Retinal pigment epithelial cell (primary cell): ENCODE measurements at places on chromosomes 7 and 10.

DNA sequence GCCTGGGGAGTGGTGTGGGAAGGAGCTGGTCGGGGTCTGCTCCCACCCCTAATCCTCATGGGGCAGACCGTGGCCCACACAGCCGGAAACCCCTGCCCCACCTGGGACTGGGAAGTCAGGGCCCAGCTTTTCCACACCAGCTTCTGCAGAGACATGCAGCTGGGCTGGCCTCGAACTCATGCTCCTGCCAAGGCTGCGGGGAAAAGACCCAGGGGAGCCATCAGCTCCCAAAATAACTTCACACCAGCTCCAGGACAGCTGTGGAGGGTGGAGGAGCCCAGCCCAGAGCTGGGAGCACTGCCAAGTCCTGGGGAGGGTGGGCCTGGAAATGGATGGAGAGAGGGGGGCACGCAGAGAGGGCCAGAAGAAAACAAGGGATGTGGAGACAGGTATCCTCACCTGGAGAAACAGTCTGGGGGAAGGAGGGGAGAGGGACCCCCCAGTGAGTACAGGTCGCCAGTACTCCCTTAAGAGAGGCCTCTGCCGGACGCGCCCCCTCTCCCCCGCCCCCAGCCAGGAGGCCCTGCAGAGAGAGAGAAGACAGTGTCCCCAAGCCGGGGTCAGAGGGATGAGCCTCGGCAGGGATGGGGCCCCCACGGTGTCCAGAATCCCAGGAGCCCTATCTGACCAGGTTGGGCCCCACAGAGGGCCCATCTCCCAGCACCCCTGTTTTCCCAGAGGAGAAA is 11.5 kb upstream of the GRIFIN start:
- DNase-seq, result no peak

DNA sequence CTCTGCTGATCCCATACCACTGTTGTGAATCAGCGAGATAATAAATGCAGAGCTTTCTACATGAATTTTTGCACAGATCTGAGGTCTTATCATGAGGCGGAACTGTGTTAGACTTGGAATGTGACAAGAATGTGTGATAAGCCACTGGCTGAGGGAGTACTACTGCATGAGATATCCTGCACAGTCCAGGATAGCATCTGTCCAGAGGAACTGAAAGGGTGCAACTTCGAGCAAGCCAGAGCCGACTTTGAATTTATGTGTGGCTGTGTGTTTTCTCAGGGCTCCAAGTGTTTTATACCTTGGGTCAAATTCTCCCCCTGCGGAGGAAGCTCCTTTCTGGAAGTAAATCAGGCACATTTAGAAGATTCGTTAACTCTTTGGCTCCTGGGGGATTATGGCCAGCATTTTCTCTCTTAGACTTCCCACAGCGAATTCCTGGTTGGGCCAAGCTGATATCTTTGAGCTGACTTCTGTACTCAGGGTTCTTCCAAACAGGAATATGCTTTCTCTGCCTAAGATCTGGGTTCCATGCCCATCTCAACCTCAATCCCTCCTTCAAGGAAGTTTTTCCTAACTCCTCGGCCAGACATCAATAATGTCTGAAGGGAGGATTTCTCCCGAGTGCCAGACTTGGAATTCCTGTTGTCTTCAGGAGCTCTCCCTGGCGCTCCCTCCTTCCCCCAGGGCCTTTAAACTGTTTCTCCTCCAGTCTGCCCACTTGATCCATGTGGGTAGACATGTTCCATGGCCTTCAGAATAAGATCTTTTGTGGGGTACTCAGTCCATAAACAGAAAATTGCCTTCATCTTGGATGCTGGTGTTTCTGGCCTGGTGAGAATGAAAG is 2.5 kb upstream of the MEST start:
- DNase-seq, result peak; percentile 78

- DNase-seq, result no peak
Observed at GRCh38 chr10:64039198-64039597, 518.0 kb downstream of the REEP3 start.

GRCh38 chr10:21943633-21944265 is 59.8 kb downstream of the DNAJC1 start:
- no peak for DNase-seq

DNA sequence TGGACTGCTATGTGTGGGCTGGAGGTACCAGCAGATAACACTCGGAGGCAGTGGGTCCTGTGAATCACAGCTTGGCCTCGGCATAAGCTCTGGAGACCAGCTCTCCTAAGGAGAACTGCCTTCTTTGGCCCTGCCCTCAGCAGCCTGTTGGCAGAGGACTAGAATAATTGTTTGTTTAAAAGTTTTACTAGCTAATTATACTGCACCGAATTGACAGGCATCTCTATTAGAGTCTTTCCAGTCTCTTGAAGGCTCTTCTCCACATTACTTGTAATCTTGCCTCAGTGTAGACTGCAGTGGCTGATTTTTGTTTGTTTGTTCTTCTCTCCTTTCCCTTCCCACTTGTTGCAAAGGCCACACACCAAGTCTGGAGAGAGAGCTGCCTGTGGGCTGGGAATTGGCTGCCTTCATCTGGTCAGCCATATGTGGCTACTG is 183.2 kb downstream of the AUTS2 start:
- DNase-seq, result no peak

DNA sequence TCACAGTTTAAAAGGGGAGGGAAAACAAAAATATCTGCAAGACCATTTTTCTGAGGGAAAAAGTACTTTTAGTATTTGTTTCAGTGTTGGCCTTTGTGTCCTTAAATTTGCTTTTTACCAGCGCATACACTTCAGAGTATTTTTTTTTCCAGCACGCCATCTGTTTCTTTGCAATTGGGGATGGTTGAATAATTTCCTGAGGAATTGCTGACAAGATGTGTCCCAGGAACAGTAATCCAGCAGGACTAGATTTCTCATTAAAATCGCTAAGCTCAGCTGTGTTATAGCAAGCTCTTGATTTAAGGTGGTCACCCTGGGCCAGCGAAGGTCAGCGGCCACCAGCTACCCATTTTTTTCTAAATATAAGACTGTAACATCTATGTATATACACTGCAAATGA is 156.9 kb upstream of the RHOBTB1 start:
- no peak for DNase-seq

DNA sequence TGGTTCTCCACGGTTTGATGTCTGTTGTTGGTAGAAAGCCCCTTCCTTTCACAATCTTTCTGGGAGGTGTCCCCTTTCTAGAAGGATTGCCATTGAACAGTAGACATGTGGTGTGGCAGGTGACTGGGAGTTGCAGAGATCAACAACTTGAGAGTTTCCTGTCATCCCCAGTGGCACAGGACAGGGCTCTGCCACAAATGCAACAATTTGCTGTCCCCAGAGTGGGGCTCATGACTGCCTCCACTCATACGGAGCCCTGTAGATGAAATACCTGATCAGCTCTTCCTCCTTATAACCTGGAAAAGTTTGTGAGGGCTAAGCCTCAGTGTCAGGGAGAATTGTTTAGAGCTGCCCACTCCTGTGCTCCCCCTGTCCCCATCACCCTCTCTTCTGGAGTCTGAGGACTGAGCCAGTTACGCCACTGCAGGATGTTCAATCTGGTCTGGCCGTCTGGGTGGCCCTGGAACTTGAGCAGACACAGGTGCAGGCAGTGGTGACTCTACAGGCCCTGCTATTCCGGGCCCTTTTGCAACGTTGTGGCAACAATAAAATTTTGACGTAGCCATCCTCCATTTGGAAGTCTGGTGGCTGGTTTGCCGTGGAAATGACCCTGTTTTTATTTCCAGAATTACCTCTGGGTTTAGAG is 6.5 kb downstream of the DBNL start:
- no peak for DNase-seq

- DNase-seq, result no peak
Observed at GRCh38 chr7:149837564-149838223, 481 bp upstream of the ZNF862 start.

GRCh38 chr10:118568327-118568848 is 27.1 kb downstream of the PRLHR start:
- DNase-seq, result peak; percentile 3

- DNase-seq, result no peak
Observed at GRCh38 chr7:26182706-26183105, 17.8 kb downstream of the HNRNPA2B1 start.

DNA sequence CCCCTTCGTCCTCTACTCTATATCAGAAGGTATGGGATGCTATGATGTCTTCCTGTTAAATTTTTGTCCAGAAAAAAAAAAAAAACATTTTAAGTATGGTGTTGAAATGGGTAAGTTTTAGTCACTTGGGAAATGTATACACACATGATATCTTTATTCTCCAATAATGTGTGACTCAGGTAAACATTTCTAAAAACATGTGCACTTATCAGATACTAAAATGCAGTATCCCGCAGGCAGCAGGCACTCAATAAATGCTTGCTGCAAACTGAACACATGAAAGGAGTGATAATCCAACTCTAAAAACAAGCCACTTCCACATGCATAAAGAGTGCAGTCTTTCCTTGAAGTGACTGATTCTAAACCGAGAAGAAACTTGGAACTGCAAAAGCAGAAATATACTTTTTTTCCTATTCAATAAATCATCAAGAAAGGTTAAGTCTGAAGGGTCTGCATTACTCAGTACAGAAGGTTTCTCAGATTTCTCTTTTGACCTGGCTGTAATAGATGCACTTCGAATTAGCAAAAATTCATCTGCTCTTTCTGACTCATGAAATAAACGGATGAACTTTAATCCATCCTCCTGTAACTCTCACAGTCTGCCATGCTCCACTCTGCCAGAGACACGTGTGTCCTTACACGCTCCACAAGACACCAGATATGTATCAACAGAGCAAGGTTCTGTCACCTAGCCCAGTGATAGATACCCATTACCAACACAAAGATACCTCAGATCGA is 84.0 kb downstream of the HIPK2 start:
- DNase-seq, result no peak

DNA sequence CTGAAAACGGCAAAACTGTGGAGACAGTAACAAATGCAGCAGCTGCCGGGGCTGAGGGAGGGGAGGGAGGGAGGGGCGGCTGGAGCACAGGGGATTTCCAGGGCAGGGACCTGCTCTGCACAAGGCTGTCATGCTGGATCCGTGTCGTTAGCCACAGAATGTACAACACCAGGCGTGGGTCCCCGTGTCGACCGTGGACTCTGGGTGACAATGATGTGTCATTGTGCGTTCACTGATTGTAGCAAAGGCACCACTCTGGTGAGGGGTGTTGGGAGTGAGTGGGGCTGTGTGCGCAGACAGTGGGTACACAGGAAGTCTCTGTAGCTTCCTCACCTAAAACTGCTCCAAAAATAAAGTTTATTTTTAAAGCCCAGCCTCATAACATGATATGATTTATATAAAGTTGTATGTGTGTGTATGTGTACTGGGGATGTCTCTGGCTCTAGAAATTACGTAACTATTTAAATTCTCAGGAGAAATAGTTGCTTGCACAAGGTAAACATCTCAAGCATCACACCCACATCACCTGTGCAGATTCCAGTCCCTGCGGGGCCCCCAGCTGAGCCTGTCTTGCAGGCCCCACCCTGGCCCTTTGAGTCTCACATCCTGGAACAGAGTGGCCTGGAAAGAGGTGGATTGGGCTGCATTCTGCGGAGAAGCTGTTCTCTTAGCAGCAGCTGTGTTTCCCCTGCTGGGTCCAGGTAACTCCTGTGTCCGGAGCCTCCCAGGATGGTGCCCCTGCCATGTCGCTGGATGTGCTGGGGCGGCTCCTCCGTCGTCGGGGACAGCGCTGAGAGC is 135.7 kb downstream of the DYNC2I1 start:
- no peak for DNase-seq

DNA sequence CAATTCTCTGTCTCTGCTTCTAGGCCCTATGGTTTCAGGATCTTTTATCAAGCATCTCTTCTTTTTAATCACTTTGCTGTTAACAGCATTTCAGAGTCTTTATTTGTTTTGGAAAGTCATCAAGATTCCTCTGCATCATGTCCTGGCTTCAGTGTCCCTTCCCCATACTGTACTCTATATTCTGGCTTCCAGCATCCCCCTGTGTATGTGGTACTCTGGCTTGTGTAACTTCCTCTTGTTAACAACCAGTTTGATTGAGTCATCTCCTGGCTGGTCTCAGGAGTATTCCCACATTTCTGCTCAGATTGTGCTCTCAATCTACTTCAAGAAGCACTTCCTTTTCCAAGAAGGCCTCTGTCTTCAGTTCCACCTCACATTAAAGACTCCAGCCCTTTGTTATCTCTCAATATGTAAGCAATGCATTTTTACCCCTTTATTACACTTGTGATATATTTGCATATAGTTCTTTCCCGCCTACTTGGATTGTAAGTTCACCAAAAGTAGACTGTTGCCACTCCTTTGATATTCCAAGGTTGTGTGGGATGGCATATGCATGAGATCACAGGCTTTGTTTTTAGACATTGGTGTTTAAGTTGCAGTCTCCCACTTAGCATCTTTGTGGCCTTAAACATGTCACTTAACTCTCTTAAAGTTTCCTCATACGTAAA is 15.1 kb upstream of the ATE1 start:
- no peak for DNase-seq

DNA sequence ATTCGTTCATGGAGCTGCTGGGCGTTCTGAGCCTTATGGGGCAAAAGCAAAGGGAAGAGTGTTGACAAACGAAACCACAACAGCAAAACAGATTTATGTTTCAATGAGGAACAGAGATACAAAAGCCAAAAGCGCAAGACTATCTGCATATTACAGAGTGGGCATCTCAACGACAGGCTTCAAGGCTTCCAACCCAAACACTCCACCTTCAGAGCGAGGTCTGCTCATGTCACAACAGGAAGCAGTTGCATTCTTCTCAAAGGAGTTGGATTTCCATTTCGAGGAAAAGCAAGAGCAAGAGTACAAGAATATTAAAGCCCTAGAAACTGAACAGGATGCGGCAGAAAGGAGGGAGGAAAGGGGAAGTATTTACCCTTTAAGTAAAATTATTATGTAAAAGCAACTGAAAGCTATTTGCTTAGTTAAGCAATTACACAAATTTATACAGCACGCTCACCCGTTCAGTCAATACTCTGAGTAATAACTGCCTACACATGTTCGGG is 189.3 kb downstream of the ELMO1 start:
- DNase-seq, result no peak

GRCh38 chr7:151091431-151091830 is 5.2 kb downstream of the AGAP3 start:
- DNase-seq, result no peak

DNA sequence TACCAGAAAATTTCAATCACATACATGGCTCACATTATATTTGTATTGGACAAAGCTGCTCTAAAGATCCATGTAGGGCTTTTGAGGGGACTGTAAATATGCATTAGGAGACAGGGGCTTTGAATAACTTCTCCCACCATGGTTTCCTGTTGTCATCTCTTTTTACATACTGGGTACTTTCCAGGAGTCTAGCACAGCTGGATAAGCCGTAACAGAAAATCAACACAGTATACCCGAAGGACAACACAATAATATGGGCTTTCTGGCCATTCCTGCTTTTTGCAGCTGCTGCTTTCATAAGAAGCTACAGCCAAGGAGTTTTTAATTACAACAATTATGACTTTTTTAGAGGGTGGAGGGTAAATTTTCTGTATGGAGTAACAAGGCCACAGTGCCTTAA is 63.4 kb upstream of the SRPK2 start:
- DNase-seq, result no peak
